ENCODE measurements at places on chromosomes 16 and 17. TPM values are rescaled to one million over a fixed set of nuclear protein-coding genes. Genes with fewer than 3 reads are reported as not detected.

- DNase-seq = peak; percentile 20
Observed at GRCh38 chr17:3555189-3555796, 2.3 kb downstream of the TRPV3 start.

DNA sequence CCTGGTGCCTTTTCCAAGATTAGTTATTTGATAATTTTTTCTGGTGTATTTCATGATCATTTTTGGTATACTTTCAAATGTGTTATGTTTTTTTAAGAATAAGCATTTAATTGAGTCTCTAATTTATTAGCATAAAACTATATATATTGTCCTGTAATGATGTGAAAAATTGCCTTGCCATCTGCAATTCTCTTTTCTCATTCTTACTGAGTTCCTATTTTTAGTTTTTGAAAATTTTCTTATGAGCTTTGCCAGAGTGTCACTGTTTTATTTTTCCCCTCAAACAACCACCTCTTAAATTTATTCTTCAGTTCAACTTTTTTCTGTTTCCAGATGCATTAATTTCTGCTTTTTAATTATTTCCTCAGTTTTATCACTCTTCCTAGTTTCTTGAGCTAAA is 59.3 kb downstream of the PRKCB start:
- DNase-seq = no peak

DNA sequence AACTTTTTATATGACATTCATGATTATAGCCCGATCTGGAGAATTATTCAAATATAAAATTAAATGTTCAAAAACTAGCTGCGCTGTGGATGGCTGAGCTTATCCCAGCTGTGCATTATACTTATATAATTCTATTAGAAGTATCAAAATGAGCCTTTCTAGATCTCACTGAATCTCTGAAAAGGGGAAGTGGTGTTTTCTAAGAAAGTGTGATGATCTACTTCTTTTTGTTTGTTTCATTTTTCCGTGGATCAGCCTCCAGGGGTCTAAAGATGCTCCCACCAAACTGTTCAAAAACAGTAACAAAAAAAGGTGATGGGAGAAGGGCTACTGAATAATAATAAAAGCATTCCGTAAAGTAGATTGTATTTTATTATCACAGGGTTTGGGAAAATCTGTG is 411.3 kb upstream of the PSMD7 start:
- no peak for DNase-seq

The SLC16A13 gene
- 1.6 TPM for total RNA-seq

- no peak for DNase-seq
Observed at GRCh38 chr17:80816241-80817103, 175.2 kb upstream of the CHMP6 start.

All from Right ventricle myocardium superior (tissue), 1 donor.